SIG-M5 (cell line): ENCODE measurements at places on chromosomes 6 and 20.

- no peak for DNase-seq
Observed at GRCh38 chr6:128406453-128406852, 113.9 kb downstream of the PTPRK start.

DNA sequence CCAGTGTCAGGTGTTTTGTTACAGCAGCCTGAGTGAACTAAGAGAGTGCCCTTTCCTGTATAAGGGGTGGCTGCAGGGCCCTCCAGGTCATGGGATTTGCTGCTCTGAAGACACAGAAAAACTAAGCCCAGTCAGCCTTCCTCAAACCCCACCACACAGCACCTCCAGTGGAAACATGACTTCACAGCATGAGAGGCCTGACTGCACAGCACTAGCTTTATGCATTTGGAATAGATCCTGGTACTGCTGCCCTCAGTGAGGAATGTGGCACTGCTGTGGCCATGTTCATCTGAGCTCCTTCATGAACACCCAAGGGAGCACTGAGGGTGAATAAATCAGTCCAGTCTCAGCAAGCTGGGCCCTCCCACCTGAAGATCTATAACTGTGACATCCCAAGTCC is 296.1 kb upstream of the FOXQ1 start:
- DNase-seq, result no peak

DNA sequence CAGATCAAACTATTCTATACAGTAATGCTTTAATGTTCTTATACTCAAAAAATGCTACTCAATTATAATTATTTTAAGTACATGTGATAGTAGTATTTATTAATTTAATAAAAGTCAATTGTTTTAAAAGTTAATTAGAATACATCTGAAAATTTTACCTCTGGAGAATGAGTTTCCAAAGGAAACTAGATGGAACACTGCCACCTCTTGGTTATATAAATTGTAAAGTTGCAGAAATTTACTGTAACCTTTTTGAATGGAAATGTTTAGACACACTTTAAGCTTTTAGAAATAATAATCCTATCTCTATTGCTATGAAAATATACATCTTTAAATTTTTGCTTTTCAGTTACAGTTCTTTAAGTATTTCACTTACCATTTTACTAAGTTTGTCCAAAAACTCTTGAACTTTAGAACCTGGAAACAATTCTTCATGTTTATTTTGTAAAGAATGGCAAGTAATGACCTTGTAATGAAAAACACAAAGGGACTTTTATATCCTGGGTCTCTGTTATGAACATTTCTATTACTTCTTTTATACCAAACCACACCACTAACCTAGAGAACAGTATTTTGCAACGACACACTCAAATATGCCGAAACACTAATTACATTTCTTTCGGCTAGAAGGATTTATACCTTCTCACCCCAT is 10.9 kb upstream of the BMP5 start:
- DNase-seq, result no peak

DNA sequence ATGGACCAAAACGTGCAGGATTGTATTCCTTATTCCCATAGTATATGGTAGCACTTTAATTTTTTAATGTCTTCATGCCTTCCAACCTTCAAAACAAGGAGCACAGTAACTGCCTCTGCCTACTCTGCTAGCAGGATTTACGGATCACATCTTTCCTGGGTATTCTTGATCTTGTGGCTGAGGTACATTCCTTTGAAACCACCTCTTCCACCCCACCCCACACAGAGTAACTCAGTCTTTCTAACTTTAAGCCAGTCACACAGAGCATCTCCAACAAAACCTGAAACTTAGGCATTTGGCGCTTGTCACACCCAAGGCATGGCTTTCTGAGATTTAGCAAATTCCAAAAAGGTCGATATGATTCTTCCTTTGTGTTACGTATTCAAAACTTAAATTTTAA is 2.3 kb upstream of the ID4 start:
- no peak for DNase-seq

DNA sequence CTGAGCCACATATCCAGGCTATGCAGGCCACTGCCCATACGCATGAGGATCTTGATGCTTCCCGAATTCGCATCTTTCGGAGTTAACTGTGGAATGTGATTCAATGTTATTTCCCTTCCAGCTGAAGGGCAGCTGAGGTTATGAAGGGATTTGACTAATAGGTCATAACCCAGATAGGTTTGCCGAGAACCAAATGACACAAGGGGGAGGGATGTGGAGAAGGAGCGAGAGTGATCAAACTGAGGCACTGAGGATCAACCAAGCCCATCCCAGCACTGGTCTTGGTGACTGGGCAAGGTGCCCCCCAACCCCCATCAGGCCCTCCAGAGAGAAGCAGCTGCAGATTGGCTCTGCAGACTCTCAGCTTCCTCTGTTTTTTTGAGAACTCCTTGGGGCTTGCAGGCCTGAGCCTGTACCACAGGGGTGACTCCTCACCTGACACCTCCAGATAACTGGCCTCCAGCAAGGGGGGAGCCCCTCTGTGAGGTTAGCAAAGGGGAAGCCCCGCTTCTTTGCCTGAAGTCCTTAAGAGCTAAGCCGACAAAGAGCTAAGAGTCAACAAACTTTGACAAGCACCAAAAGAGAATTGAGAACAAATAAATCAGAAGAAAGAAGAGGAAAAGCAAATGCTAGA is 185.9 kb downstream of the PDE7B start:
- DNase-seq, result no peak

- DNase-seq, result no peak
Observed at GRCh38 chr6:4344317-4344899, 209.0 kb upstream of the ECI2 start.

DNA sequence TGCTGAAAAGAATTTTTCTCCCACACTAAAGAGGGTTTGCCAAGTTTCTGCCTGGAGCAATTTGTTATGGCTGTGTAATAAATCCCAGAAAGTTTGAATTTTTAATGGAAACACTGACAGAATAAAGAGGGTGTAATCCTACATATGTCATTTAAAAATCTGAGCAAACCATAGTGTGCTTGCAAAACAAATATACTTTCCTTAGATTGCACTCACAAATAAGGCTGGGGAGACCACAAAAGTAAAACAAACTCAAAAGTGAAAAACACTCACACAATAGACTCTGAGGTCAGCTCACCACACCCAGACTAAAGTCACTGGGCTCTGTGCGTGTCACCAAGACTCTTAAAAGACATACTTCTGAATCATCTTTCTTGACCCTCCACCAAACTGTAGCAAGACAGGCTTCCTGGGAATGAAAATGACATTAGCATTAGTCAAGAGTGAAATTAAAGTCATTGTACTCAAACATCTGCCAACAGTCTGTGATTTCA is 4.8 kb upstream of the ATXN1 start:
- DNase-seq, result no peak

GRCh38 chr20:50538276-50538675 is 28.1 kb downstream of the PTPN1 start:
- no peak for DNase-seq

- no peak for DNase-seq
Observed at GRCh38 chr6:75437421-75437891, 56.1 kb downstream of the FILIP1 start.

DNA sequence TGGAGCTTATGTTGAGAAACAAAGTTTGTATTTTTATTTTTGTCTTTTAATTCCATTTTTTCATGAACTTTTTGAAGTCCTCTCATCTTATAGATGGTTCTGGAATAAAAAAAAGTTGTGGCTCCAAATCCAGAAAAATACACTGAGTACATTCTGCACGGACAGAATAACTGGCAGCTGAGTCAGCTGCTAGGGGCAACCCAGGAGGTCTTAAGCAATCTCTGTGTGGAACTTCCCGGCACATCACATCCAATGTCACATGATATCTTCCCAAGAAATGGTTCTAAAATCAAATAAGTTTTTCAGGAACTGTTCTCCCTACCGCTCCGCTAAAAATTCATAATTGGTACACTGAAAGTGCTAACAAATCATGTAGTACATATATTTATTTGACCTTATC is 29.8 kb downstream of the SLC13A3 start:
- no peak for DNase-seq

DNA sequence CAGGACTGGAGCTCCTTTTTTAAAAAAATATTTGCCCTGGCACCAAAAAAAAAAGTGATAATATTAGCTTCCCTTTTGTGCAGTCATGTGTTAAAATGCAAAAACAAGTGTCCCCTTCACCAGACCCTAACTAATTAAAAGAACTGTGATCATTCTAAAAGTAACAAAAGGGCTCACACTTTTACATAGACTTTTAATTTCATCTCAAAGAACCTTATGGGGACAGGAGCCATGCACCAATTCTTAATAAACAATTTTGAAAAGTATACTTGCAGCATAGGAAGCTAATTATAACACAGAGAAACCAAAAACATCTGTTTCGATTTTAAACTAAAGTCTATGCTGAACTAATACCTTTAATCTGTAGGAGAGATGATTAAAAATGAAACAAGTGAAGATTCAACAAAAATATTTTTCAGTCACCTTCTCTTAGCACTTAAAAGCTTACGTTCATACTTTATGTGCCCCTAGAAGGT is 17.3 kb downstream of the STX7 start:
- no peak for DNase-seq

DNA sequence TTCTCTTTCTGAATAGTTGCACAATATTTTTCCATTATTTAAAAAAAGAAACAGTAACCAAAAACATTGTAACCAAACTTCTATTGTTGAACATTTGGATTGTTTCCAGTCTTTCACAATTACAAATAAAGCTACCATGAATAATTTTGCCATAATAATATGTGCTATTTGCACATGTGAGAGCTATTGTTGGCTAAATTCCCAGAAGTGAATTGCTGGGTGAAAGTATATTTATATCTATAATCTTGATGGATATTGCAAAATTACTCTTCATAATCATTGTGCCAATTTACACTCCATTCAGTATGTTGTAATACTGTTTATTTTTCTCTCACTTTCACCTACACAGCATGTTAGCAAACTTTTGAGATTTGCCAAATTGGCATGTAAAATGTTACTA is 36.6 kb upstream of the SLC22A16 start:
- no peak for DNase-seq

DNA sequence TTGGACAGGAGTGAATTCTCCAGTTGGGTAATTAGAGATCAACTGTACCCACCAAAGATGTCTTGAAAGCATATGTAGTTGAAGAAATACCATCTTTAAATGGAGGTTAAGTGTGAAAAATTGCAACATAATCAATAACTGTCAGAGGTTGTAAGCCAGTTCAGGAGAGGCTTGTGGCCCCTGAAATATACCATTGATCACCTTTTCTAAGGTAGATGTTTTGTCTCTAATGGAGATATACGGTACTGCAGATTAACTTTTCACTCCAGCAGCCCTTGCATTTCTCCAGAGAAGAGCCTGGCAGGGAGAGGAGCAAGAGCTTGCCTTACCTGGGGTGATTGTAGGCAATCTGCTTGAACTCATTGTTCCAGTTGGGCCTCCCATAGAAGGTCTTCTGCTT is 48.8 kb downstream of the NOX3 start:
- DNase-seq, result no peak

DNA sequence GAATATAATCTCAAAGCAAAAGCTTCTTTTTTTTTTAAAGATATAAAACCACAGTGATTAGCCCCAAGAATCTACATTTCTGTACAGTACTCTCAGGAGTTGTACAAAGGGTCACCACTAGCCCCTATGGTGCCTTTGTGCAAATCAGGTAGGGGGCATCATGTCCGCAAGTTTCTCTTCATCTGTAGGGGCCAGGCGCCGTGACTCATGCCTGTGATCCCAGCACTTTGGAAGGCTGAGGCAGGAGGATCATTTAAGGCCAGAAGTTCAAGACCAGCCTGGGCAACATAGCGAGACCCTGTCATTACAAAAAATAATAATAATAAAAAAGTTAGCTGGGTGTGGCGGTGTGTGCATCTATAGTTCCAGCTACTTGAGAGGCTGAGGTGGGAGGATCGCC is 63.9 kb downstream of the ZMYND8 start:
- no peak for DNase-seq

- no peak for DNase-seq
Observed at GRCh38 chr6:139418481-139419132, 44.2 kb upstream of the CITED2 start.

- DNase-seq, result no peak
Observed at GRCh38 chr20:57768519-57768918, 58.7 kb upstream of the PMEPA1 start.

DNA sequence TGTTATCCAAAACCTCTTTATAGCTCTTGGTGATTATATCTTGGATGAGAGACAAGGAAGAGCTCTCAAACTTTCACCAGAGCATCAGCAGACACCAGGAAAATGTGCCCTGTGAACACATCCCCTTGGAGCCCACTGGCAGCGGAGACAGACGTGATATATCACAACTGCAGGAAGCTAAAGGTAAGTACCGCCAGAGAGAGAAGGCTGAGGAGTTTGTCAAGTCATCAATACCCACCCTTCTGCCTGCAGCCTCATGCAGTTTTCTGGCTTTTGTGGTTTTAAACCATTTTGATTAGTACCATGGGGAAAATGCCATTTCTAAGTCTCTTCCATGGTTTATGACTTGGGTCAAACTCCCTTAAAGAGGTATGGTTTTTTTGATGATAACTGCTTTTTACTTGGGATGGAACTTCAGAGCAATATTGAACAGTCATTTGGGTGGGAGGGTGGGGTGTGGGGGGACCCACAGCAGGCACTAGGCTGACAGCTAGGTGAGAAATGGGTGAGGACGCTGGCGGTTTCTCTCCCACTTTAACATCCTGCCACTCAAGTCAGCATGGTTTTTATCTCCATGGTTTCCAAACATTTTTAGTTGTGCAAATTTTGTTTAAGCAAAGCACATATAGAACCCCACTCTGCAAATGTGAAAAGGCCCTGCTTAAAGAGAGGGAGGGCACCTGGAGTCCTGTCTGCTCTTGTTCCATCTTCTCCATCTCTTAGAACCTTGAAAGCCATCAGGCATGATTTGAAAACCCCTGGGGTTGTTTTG is 108.4 kb downstream of the SCML4 start:
- no peak for DNase-seq

DNA sequence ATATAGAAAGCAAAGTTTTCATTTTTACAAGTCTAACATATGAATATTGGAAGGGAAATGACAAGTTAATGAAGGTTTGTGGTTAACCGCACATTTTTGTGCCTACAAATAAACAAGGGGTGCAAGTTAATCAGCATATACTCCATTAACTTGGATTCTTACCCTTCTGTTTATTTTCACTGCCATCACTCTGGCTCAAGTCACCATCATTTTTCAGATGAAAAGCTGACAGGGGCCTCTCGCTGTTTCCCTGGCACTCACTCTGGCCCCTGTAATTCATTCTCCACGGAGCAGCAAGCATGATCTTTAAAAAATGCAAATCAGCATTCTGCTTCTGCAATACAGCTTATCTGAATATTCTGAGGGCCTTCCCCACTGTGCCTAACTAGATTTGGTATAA is 29.8 kb downstream of the APCDD1L start:
- no peak for DNase-seq

- no peak for DNase-seq
Observed at GRCh38 chr6:89368999-89369398, 16.5 kb upstream of the UBE2J1 start.

GRCh38 chr6:148118244-148118643 is 224.4 kb upstream of the SASH1 start:
- DNase-seq, result no peak

GRCh38 chr6:67722861-67723261 is 912.2 kb upstream of the ADGRB3 start:
- DNase-seq, result no peak

DNA sequence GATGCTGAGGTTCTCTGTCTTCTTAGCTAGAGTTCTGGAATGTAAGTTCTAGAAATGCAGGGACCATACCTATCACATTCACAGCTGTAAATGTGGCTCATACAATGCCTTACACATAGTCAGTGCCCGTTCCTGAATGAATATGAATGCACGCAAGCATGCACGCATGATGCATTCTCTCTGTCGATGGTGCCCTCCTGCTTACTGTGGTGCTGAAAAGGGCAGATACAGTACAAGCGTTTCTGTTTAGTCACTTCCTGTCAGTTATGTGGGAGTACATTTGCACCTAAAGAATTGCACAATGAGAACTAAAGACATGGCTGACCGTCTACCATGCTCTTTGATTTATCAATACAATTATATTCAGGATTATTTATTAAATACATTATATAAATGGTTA is 152.2 kb upstream of the SOX4 start:
- DNase-seq, result no peak
